ENCODE measurements at places on chromosomes 4 and X.
A peak's percentile ranks its signal among the peaks of the same experiment; 100 is the strongest.

DNA sequence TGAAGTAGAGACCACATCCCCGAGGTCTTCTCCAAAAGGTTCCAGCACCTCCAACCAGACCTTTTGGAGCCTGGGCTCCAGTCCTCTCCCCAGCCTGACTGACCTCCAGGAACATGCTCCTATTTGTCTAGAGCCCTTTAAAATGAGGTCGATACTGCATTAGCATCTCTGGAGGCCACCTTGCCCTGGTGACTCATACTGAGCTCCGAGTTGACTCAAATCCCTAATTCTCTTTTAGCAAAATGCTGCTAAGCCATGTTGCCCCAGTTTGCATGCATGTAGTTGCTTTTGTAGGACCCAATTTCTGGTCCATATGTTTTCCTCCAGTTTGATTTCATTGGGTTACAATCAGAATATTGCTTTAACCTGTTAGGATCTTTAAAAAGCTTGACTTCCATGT, 43.5 kb upstream of the CITED1 start:
- no peak for DNase-seq

DNA sequence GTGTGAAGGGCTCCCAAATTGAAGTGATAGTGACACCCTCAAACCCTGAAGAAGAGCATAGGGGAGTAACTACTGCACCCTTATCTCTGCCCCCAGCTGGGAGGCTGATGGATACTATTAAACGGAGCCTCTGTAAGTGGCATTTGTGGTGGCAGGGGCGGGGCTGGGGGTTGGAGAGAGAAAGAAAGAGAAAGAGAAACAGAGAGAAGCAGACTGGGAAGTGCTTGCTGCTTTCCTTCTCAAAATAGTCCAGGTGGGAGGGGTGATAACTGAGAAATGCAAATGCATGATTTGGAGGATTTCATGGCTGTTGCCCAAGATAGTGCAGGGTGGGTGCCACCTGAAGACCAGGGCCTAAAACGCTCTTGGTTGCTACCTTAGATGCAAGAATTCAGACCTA, 253.5 kb upstream of the GATB start:
- DNase-seq: no peak

GRCh38 chrX:71910643-71910985, at the start of gene NHSL2:
Gene NHSL2 (plus strand): TSS chrX:71910845.
- DNase-seq: peak; percentile 17

DNA sequence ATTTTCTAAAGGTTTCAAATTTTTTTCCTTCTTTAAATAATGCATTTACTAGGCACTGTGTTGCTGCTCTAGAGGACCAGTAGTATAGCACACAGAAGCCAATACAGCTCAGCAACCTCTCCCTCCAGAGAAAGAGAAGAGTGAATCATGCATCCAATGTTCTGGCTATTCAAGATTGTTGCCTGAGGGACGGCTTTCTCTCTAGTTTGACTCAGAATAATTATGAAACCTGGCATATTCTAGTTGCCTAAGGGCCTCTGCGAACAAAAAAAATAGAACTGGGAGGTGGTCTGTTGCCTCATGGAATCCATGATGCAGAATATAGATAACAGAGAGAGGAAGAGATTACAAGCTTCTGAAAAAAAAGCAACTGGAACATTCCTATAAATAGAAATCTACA, 1233.3 kb upstream of the PABPC4L start:
- DNase-seq: no peak

Data from hematopoietic multipotent progenitor cell (in vitro differentiated cells).